ENCODE measurements at places on chromosomes 5 and 9.

DNA sequence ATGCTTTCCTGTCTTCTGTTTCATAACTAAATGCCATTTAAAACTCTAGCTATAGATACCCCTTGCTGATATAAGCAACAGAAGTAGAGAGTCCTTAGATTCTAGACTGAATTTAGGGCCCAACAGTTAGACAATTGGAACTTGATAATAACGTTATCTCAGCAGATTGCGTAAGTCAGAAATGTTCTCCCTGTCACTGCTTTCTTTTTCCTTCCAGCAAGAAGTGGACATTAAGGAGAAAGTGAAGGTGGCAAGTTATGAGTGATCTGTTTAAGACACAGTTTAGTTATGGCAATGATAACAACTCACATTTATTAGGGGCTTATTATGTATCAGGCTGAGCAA, 6.9 kb upstream of the GLIS3 start:
- DNase-seq = no peak

DNA sequence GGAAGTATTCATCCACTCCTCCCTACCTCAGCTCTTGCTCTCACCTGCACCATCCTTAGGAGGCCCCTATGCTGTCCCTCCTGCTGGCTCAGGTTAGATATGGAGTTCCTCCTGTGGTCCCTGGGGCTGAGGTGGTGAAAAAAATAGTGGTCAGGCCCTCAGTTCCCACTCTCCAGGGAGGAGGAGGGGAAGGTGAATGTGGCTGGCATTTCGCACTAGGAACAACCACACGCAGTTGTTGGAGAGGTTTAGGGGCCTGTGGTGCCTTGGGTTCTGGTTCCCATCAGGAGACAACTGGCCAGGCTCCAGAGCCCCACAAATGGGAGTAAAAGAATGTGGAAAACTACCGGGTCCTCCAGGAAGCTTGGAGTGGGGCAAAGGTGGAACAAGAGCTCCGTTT, 81.7 kb upstream of the HSPA9 start:
- no peak for DNase-seq

GRCh38 chr5:28012538-28012937, 974.2 kb upstream of the CDH9 start:
- DNase-seq = no peak

GRCh38 chr5:22560147-22560546, 293.0 kb downstream of the CDH12 start:
- peak; percentile 85 for DNase-seq

- peak; percentile 43 for DNase-seq
Observed at GRCh38 chr9:7760014-7760415, 39.6 kb downstream of the DMAC1 start.

DNA sequence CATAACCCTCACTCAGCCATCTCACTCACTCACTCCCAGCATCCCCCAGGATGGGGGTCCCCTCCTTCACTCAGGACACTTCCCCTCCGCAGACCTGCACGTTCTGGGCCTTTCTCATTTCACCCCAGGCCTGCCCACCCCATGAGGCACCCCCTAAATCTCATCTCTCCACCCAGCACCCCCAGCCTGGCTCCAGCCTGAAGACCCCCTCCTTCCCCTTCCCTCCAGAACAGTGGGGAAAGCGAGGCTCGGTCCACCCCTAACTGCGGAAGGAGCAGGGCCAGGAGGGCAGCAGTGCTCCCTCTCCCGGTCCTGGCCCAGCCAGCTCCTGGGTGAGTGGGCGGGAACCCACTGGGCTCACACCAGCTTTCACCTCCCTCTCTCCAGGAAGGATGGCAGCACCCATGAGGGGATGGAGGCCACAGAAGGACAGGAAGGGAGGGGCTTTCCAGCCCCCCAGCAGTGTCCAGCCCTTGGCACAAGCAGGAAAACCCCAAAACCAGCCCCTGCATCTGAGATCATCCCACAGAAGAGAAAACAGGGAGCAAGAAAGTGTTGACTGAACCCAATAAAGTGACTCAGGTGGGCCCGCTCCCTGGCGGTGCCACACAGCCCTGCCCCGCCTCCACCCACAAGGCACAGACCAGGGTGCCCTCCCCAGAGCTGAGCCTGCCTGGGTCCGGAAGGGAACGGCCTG, 55.0 kb downstream of the LRSAM1 start:
- no peak for DNase-seq

- peak; percentile 99 for DNase-seq
Observed at GRCh38 chr9:134434894-134435506, 108.7 kb downstream of the RXRA start.

DNA sequence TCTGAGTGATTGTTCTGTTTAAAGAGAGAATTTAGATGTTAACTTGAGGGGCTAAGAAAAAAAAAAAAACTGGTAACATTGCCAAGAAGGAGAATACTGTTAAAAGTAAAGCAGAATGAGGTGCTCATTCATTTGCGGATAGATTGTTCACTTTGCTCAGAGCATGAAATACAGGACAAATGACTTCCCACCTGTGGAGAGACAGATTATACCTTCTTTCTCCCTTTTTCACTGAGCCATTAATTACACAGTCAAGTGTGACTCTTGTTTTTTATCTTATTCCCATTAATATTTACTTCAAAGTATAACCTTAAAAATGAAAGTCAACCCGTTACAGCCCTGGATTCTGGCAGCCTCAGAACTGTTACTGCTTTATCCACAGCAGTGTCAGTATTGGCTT, 264.5 kb downstream of the TAF11L14 start:
- DNase-seq = no peak

DNA sequence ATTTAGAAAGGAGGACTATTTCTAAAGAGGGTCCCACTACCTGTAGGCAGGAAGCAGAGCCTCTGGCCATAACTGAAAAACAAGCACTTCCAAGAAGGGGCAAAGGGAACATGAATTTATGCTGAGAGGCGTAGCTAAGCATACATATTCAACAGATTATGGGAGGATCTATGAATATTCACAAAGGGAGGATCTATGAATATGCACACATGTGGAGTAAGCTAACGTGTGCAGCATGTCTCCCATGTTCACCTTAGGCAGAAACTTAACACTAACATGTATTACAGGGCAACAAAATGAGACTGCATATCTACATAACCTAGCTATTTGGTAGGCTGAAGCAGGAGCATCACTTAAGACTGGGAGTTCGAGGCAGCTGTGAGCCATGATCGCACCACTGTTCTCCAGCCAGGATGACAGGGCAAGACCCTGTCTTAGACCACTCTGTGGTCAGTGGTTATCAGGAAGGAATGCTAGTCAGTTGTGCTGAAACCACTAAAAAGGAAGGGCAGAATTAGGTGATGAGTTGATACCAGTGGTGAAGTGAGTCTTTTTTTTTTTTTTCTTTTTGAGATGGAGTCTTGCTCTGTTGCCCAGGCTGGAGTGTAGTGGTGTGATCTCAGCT, 20.8 kb downstream of the FXN start:
- DNase-seq = no peak

DNA sequence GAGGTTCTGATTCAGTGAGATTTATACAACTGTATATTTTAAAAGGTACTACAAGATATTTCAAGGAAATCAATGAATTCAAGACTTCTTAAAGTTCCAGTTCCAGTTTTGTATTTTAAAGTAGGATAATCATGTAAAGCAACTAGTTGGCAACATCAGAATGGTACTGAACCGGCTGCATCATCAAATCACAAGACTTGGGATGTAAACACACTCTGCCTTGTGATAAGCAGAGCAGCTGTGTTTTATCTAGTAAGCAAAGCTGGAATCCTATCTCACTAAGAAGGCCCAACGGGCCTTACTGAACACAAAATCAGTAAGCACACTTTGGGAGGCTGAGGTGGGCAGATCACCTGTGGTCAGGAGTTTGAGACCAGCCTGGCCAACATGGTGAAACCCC, 327.2 kb upstream of the NREP start:
- peak; percentile 64 for DNase-seq

GRCh38 chr9:16825331-16825725, 45.1 kb downstream of the BNC2 start:
- peak; percentile 57 for DNase-seq

DNA sequence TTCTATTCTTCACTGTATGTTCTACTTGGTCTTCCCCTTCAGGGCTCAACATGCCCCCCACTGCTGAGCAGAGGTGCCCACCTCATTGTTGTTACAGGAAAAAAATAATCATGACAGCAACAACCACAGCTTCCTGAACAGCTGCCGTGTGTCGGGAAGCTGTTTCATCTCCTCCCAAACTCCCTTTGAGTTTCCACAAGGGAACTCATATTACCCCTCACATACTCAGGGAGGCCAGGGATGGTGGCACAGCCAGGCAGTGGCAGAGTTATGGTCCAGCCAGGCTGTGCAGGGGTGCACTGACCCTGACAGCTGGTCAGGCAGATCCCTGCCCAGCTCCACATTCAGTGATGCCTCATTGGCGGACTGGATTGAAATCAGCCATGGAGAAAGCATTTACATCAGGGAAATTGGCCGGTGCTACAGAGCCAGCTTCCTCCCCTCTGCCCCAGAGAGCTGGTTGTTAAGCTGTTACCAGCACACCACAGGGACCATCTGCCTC, 37.3 kb downstream of the SARDH start:
- DNase-seq = no peak

- DNase-seq = peak; percentile 46
Observed at GRCh38 chr9:99023831-99024230, 80.1 kb downstream of the COL15A1 start.

GRCh38 chr9:100285601-100286000, 67.1 kb downstream of the TEX10 start:
- DNase-seq = no peak

- DNase-seq = no peak
Observed at GRCh38 chr9:129283705-129284606, 105.9 kb upstream of the IER5L start.

DNA sequence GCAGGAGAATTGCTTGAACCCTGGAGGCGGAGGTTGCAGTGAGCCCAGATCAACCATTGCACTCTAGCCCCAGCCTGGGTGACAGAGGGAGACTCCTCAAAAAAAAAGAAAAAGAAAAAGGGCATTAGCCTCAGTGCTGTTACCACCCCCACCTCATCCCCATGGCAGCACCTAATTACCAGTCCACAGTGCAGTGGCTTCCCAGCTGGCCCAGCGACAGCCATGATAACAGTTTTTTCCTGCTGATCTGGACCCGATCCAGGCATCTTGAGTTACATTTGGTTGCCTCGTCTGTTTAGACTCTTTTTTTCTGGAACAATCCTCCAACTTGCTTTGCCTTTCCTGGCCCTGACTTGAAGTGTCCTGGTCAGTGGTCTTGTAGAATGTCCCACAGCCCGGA, 24.4 kb downstream of the NCS1 start:
- peak; percentile 56 for DNase-seq

- no peak for DNase-seq
Observed at GRCh38 chr5:34491251-34491620, 164.9 kb upstream of the RAI14 start.

- DNase-seq = no peak
Observed at GRCh38 chr5:130939059-130939458, 226.0 kb downstream of the HINT1 start.

GRCh38 chr5:66710557-66711088, 114.4 kb downstream of the MAST4 start:
- peak; percentile 80 for DNase-seq

GRCh38 chr5:167798448-167798847, 493.0 kb upstream of the WWC1 start:
- DNase-seq = no peak

- peak; percentile 85 for DNase-seq
Observed at GRCh38 chr5:145825751-145826180, 9.4 kb downstream of the PRELID2 start.

GRCh38 chr5:74286734-74287695, 353.5 kb downstream of the ENC1 start:
- DNase-seq = no peak

DNA sequence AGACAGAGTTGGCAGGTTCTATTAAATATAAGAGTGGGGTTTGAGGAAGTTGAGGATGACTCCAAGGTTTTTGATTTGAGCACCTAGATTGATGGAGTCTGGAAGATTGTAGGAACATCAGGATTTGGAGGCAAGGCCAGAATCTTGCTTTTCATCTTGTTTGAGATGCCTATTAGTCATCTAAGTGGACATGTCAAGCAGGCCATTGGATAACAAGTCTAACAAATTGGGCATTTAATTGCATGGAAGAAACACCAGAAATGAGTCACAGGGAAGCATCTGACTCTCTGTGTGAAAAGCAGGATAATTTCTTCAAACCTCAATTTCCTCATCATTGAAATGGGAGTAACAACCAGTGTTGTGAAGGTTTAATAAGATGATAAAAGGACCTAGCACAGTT, 53.3 kb upstream of the ARL15 start:
- DNase-seq = no peak

- no peak for DNase-seq
Observed at GRCh38 chr9:127722055-127722745, 6.3 kb downstream of the TTC16 start.

DNA sequence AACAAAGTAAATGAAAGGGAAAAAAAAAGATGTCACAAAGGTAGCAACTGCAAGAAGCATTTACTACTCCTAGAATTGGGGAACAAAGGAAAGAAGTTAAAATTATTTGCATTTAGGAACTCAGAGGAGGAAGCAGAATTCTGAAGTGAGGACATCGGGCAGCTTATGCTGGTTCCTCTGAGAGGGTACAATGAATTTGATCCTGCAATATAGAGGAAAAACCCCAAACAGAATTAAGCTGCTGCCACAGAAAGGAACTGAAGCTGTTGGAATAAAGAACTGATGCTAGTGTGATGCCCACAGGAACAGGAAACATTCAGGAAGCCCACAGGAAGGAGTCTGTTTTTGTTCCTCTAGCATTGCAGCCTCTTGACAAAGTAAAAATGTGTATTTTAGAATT, 22.3 kb upstream of the TBCA start:
- DNase-seq = no peak

- DNase-seq = no peak
Observed at GRCh38 chr9:13491493-13492424, 212.3 kb upstream of the MPDZ start.

GRCh38 chr9:72788966-72789735, 163.7 kb downstream of the ALDH1A1 start:
- no peak for DNase-seq

GRCh38 chr5:69230181-69230580, 4.5 kb upstream of the CDK7 start:
- no peak for DNase-seq

DNA sequence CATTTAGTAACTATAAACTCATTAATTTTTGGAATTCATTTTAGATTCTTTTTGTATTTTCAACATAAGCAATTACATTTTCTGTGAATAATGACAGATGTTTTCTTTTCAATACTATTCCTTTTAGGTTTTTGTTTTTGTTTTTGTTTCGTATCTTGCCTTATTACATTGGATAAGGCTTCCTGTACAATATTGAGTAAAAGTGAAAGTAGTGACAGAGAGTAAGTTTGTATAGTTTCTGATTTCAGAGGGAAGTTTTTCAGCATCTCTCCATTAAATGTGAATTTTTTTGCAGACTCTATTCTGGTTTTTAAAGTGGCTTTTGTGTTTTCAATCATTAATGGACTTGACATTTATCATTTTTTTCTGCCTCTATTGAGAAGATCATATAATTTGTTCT, 12.8 kb upstream of the CAMK4 start:
- DNase-seq = no peak

- no peak for DNase-seq
Observed at GRCh38 chr5:136517755-136518154, 152.4 kb upstream of the TRPC7 start.
